ENCODE measurements at places on chromosomes 5 and 9. TPM values are rescaled to one million over a fixed set of nuclear protein-coding genes. Genes with fewer than 3 reads are reported as not detected.

The DNAJC18 gene
- total RNA-seq = 8.1 TPM

The SAPCD2 gene
- total RNA-seq = 3.7 TPM

The ZNF622 gene
- 36.6 TPM for total RNA-seq

The MYMK gene
- not detected for total RNA-seq

The PCDHGA11 gene
- total RNA-seq = 20.6 TPM

The JADE2 gene
- 27.6 TPM for total RNA-seq

The SAXO1 gene
- total RNA-seq = under 0.01 TPM

The SPATA31A3 gene
- not detected for total RNA-seq

The FYB1 gene
- total RNA-seq = 0.03 TPM

The CLIC3 gene
- 2.9 TPM for total RNA-seq

The ZBTB26 gene
- 6.2 TPM for total RNA-seq

The RNF208 gene
- 2.8 TPM for total RNA-seq

The ALAD gene
- total RNA-seq = 48.6 TPM

The NME5 gene
- 2.7 TPM for total RNA-seq

The FANCG gene
- total RNA-seq = 10.4 TPM

The SWI5 gene
- 35.3 TPM for total RNA-seq

The CARD9 gene
- 3.1 TPM for total RNA-seq

The GPR150 gene
- total RNA-seq = 0.40 TPM

The IFNA2 gene
- not detected for total RNA-seq

The PAEP gene
- total RNA-seq = not detected

The PTGES gene
- 21.0 TPM for total RNA-seq

The GABRG2 gene
- total RNA-seq = not detected

The SLC25A2 gene
- total RNA-seq = 0.26 TPM

The ORM1 gene
- total RNA-seq = not detected

The AQP7 gene
- not detected for total RNA-seq
